ENCODE measurements at places on chromosomes 6 and 20.

GRCh38 chr6:85364344-85364743 lies 85.5 kb upstream of the NT5E start:
- no peak for DNase-seq

GRCh38 chr6:163579111-163579879 lies 164.8 kb downstream of the QKI start:
- no peak for DNase-seq

- no peak for DNase-seq
Measured at GRCh38 chr6:105135056-105135455, 44.8 kb downstream of the POPDC3 start.

GRCh38 chr6:111274593-111275217 lies 187.4 kb downstream of the SLC16A10 start:
- DNase-seq, result no peak

GRCh38 chr6:161422710-161423680 lies 149.1 kb upstream of the AGPAT4 start:
- no peak for DNase-seq

DNA sequence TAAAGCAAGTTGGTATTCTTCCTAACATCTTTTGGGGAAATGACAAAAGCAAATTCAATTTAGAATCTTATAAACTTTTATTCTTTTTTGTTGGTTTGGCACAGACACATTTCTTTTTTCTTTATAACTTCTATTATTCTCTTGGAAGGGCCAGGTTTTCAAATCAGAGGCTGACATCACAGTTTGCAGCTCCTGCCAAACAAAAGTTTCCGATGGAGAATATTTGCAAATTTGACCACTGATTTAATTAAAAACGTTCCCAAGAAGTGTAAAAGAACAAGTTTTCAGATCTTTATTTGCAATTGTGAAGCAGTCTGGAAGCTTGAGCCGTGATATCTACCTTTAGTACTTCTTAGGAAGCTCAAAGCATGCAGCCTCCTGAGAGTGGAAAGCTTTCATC lies 53.8 kb upstream of the CD83 start:
- DNase-seq, result no peak

DNA sequence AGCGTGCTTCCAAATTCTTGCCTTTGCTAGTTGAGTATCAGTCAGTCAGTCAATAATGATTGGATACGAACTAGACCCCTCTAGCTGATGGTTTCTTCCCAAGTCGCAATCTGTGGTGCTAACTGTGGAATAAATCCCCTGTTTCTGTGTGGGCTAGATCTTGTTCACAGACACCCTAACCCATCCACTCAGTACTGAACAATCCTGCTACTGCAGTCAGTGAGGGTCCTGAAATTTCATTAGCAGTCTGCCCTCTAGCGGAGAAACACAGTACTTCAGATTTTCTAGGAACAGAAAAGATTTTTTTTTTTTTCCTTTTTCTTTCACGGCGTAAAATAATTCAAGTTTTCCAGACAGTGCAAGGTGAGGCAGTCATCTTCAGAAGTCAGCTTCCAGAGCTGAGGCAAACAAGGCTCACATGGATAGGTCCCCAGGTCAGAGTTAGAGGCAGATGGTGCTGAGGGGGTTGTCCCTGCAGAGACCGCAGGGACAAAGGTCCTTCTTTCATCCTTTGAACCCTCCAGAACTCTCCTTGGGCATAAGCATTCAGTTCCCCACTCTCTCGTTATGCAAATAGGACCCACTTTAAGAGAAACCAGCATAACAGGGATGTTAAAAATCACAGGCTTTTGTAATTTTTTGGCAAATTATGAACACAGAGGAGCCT lies 119.6 kb downstream of the SCML4 start:
- no peak for DNase-seq

- no peak for DNase-seq
Measured at GRCh38 chr20:33640287-33640686, 21.8 kb upstream of the C20orf144 start.

DNA sequence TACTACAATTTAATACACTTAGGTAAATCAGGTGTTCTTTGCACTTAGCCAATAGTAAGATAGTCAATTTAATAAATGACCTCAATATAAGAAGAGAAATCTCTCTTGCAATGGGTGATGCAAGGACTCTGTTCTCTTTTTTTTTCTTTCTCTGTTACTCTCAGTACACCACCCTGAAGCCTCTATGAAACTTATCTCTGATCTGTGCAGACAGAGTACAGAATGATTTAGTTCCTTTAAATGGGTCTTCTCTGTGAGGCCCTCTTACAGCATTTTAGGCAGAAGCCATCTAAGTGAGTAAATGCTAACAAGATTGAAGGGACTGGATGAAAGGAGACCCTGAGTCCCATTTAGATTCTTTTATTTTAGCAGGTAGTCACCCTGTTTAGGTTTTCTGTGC lies 312.8 kb downstream of the RFPL4B start:
- no peak for DNase-seq

GRCh38 chr6:63635215-63635587 lies 401 bp upstream of the PHF3 start:
- DNase-seq, result no peak

DNA sequence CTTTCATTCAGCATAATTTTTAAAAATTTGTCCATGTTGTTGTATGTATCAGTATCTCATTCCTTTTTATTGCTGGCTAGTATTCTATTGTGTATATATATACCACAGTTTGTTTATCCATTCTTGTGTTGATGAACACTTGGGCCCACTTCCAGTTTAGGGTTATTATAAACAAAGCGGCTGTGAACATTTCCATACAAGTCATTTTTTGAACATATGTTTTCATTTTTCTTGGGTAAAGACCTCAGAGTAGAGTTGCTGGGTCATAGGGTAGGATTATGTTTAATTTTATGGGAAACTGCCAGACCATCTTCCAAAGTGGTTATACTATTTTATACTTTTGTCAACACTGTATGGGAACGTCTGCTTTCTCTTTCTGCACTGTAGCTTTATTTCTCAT lies 55.3 kb downstream of the RBM24 start:
- no peak for DNase-seq

DNA sequence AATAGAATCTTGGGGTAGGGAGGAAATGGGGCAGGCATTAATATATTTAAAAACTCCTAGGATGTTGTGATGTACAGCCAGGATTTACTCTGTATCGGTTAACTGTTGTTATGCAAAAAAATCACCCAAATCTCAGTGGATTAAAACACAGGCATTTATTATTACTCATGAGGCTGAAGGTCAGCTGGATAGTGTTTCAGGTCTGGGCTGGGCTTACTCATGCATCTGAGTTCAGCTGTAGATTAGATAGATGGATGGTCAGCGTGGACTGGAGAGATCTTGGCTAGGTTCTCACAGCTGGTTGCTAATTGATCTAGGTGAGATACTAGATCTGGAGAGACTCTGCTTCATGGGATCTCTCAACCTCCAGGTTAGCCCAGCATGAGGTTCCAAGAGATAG lies 131.4 kb downstream of the BTBD3 start:
- no peak for DNase-seq

- no peak for DNase-seq
Measured at GRCh38 chr6:105484238-105485161, 81.6 kb upstream of the PREP start.

DNA sequence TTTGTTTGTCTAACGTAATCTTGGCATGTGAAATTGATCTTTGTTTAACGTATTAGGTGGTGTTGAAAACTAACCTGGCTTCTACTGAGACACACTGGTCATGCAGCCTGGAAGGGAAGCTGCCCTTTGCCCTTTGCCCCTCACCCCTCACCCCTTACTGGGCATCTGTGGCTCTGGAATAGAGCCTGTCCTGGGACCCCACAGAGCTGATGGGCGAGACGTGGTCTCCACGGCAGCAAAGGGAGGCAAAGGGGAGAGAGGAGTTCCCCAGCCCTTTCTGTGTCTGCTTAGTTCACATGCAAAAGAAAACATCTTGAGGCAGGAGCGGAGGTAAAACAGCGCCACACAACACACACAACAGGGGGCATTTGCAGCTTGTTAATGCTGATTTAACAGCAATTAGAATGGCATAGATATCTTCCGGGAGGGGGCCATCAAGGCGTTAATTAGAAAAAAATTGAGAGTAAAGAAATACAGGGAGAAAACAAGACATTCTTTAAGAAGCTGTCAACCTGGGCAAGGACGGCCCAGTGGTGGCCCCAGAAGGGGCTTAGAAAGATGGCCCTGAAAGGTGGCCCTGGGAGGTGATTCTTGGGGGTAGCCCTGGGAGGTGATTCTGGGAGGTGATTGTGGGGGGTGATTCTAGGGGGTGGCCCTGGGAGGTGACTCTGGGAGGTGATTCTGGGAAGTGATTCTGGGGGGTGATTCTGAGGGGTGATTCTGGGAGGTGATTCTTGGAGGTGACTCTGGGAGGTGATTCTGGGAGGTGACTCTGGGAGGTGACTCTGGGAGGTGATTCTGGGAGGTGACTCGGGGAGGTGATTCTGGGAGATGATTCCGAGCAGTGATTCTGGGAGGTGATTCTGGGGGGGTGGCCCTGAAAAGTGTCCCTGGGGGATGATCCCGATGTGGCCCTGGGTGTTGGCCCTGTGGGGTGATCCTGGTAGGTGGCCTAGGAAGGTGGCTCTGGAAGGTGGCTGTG lies 44.5 kb upstream of the DACT2 start:
- no peak for DNase-seq

DNA sequence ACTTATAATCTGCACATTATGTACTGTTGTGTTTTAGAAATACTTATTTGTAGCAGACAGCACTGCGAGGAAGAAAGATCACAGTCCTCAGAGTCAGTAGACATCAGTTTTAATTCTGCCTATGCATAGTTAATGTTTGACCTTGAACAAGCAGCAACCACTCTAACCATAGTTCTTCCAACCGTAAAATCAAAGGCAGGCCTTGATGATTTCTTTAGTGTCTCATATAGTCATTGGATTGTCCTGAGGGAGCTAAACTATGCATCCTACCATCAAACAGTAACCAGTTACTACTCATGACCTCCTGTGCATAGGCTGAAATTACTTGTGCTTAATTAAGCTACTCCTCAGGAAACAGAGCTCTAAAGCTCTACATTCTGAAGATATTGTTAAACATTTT lies 294.8 kb upstream of the STXBP5 start:
- no peak for DNase-seq

GRCh38 chr6:52144196-52145076 lies 41.7 kb upstream of the IL17A start:
- no peak for DNase-seq

GRCh38 chr6:116382587-116382986 lies 11.8 kb downstream of the DSE start:
- DNase-seq, result no peak

- no peak for DNase-seq
Measured at GRCh38 chr6:2385471-2385983, 140.1 kb upstream of the GMDS start.

DNA sequence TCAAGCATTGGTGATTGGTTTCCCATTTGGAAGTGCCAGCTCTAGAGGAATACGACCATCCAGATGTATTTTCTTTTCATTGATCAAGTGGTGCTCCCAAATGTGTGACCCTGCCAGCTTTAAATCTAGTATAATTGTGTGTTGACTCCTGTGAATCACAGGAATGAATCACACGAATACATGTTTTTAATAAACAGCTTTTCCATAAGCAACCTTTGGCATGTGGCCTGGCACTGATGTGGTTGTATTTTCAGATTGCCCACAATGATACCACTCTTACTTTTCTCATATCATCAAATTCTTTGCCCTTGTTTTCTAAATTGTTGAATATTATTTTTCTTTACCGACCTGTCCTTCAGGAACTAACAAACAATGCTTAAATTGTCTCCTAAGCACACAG lies 367 bp downstream of the GSTA3 start:
- no peak for DNase-seq

GRCh38 chr6:30743099-30744053 lies 889 bp upstream of the FLOT1 start:
- peak; percentile 57 for DNase-seq

GRCh38 chr6:129677620-129678325 lies 32.2 kb downstream of the ARHGAP18 start:
- no peak for DNase-seq

DNA sequence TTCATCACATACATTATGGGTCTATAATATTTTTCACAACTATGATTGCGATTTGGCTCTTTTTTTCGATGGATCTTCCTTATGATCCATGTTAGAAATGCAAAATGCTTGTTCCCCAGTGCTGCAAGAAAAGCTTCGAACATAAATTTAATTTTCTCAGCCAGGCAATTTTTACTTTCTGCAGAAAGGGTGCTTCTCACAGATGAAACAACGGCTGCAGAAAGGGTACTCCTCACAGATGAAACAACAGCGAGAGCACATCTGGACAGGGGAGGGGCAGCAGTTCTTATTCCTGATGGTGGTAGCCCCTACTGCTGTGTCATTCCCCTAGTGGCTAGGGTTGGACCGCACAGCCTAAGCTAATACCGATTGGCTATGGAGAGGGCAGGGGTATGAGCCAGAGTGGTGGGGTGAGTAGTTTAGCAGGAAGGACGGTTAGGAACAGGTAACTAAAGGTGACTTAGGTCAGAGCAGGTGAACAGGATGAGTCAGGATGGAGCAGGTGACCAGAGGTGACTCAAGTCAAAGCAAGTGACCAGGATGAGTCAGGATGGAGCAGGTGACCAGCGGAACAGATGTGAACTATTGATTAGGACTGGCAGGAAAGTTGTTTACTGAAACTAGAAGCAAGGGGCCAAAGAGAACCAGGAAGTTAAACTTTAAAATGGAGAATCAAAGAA lies 13.4 kb upstream of the TREML4 start:
- DNase-seq, result no peak

DNA sequence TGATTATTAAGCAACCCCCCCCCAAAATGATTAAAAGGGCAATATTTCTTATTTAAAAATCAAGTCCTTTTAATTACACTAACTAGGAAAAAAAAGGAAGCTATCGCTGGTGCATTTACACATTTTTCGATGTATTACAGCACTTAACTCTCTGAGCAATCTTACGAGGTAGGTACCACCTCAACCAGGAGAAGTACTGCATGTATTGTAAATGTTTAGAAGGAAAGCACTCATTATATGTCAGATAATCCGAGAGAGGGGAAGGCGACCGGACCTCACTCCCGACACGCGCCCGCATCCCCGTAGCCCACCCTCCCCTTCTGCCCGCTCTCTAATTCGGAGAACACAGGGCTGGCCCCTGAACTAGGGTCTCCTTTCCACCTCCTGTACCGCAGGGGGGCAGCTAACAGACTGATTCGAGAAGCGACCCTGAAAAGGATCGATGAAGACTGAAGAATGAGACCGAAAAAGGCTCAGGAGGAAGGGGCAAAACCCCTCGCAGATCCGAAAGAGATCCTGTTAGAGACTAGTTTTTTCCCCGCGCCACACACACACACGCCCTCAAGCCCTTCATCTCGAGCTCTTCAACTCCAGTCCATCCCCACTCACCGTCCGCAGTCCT lies 337 bp downstream of the ESF1 start:
- DNase-seq, result no peak

- DNase-seq, result no peak
Measured at GRCh38 chr6:28618898-28619555, 93.3 kb downstream of the GPX5 start.

GRCh38 chr6:24480705-24481104 lies 8.7 kb downstream of the GPLD1 start:
- DNase-seq, result no peak

GRCh38 chr6:69105288-69105687 lies 470.2 kb downstream of the ADGRB3 start:
- DNase-seq, result no peak

- no peak for DNase-seq
Measured at GRCh38 chr6:4661391-4661790, 114.8 kb upstream of the CDYL start.

GRCh38 chr6:129866256-129866655 lies 5.1 kb upstream of the TMEM244 start:
- DNase-seq, result no peak

Data from CD4-positive, alpha-beta T cell (primary cell).